ENCODE measurements at places on chromosomes 13 and 19. TPM values are rescaled to one million over a fixed set of nuclear protein-coding genes. Genes with fewer than 3 reads are reported as not detected.

CEACAM16 gene
- total RNA-seq: not detected

ERICH6B gene
- not detected for total RNA-seq

KLK4 gene
- not detected for total RNA-seq

POSTN gene
- total RNA-seq: 15.5 TPM

BAX gene
- 10.6 TPM for total RNA-seq

SLC10A2 gene
- not detected for total RNA-seq

THSD1 gene
- 2.6 TPM for total RNA-seq

LRRC25 gene
- total RNA-seq: 1.8 TPM

CYP2F1 gene
- not detected for total RNA-seq

SLC46A3 gene
- 6.8 TPM for total RNA-seq

LILRA6 gene
- 2.7 TPM for total RNA-seq
